Stimulated activated CD8-positive, alpha-beta memory T cell treated with anti-CD3 and anti-CD28 coated beads, Interleukin-15, amount 100 ng/mL, for 48 hours (primary cell): ENCODE measurements at places on chromosomes 3 and 15.

DNA sequence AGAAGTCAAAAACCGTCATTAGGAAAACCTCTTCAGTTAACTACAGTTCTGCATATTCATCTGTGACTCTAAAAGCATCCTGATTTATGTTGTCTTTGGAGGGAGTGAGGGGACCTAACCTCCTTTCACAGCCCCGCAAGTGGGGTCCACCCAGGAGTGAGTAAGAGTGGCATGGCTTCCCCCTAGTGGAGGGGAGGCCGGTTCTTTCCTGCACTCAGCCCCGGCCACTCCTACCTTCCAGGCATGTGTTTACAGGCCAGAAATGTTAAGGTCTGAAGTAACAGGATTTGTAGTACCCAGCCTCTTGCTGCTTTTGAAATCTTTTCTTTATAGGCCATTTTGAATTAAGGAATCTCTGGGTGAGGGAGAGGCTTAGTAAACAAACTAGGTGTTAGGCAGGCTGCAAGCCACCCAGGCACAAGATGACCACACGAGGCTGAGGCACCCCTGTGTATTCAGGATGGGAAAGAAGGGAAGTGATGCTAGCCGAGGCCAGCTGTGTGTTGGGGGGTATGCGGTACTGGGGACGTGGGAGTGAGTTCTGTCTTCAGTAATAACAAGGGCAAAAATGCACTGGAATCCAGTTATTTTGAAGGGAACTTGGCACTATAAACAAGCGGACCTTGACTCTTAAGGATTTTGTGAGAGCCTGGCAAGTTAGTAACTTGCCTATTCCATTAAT, 50.5 kb downstream of the CTDSPL start:
- no peak for DNase-seq

GRCh38 chr15:63381301-63382204, at the start of gene CA12:
TSS of gene CA12 (minus strand) at chr15:63381846. CDS start at chr15:63381720, 126 bp downstream.
- DNase-seq, result no peak

GRCh38 chr15:90990446-90990845, 3.9 kb downstream of the PRC1 start:
- no peak for DNase-seq

DNA sequence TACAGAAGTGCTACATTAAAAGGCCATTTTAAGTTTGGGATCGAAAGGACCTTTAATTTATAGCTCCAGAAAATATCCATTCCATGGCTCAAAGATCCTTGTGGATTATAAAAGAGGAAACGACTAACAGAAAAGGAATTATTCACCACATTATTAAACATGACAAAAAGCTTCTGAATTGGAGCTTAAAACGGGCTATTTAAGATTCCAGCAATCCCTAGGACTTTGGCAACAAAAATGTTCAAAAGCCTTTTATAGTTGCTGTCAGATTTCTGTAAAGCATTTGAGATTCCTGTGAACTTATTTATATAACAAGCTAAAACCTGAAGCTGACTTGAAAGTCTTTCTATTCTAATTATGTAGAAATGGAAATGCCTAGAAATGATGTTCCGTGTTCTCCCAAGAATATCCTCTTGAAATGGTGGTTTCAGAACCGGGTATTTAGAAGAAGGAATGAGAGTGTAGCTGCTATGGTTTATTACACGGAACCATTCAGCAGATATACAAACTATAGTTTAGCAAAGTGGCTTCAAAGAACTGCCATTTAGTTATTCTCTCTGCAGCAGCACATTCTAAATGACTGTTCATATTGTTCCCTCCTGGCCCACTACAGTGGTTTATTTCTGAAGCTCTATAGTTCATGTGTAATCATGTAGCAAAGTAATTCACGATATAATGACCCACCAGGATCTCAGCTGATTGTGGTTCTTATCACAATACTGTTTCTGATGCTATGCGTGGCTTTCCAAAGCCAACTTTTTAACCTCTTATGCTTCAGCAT, 961.7 kb downstream of the FHIT start:
- no peak for DNase-seq

DNA sequence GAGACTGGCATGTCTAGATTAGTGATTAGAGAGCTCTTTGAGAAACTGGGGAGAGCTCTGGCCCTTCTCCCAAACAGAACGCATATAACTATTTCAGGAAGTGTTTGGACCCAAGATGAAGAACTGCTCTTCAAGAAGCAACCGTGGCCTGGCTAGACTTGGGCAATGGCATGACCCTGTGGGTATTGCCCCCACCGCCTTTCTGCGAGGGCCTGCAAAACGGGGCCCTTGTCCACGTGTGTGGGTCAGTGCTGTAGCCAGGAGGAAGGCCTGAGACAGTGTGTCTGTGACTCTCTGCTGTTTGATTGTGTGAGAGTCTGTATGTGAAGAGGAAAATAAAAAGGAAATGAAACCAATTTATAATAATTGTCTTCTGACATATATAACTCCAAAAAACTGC, 42.5 kb downstream of the EEFSEC start:
- no peak for DNase-seq

DNA sequence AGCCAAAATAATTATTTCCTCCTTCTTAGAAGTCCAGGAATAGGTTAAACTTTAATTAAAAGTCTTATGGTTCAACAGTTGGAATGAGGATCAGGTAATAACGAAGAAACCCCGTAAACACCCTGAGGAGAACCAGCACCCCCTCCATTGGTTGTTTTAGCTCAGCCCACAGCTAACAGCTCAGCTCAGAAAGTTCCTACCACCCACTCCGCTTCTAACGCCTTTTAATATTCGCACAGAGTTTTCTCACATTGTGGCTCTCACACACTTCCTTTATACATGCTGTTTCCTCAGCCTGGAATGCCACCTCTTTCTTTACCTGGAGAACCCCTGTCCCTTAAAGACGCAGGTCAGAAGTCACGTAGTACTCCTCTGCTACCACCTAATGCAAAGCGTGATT, 17.0 kb downstream of the CX3CR1 start:
- DNase-seq, result no peak

GRCh38 chr15:28133281-28133680, 34.2 kb upstream of the OCA2 start:
- DNase-seq, result no peak

DNA sequence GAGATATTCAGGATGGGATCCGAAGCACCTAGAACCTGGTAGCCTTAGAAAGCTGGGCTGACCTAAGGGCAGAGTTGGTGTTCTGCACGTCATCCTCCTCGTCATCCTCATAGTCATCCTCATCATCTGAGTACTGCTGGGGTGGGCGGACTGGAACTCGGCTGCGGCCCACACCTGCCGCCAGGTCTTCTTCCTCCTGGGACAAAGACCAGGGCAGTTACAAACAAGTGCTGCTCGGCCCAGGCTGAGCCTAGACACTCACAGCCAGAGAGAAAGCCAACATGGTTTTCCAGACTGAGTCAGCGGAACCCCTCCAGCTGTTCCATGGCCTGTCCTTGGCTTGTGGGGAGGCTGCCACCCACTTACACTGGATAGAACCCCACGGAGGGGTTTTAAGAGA, 40.5 kb downstream of the SEMA3G start:
- no peak for DNase-seq

DNA sequence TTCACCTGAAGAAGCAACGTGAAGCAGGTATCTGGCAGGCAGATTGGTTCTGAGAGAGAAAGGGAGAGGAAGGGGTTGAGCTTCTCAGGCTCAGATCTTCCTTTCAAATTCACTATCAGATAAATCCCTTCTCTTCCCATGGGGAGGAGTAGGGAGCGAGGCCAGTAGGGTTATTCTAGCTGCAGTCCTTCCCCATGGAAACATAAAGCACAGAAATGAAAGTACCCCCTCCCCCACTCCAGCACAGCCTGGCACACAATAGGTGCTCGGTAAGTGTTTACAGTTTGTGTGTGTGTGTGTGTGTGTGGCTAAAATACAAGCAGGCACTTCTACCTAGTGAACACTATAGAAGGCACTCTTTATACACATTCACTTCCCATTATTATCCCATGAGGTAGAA, 20.8 kb upstream of the VPS8 start:
- no peak for DNase-seq

- DNase-seq, result no peak
These were observed 163.7 kb downstream of the TCF12 start for GRCh38 chr15:57082054-57082728.

DNA sequence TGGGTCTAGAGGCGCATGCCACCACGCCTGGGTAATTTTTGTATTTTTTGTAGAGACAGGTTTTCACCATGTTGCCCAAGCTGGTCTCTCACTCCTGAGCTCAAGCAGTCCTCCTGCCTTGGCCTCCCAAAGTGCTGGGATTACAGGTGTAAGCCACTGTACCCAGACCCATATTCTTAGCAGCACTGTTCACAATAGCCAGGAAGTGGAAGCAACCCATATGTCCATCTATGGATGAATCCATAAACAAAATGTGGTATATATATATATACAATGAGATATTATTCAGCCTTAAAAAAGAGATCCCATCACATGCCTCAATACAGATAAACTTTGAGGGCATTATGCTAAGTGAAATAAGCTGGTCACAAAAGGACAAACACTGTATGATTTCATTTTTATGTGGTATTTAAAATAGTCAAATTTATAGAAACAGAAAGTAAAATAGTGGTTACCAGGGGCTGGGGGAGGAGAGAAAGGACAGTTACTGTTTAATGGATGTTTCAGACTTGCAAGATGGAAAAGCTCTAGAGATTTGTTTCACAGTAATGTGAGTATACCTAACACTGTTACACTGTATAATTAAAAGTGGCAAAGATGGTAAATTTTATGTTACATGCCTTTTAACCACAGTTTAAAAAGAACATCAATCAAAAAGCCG, 35.7 kb upstream of the GRAMD1C start:
- no peak for DNase-seq

DNA sequence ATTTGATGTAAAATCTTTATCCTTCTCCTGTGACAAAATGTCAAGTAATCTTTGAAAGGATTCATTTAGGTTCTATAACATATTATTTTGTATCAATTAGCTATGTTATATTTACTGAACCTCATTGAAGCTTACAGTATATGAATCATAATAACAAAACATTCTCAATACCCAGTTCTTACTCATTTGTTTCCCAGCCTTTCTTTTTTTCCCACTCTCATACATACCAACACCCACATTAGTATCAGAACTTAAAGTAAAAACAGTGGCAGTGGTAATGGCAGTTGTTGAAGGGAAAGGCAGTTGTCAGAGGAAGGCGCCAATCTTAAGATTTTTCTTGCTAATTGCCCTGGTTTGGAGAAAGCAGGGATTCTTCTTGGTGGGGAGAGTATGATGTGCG, 33.2 kb upstream of the TRPC1 start:
- DNase-seq, result no peak

GRCh38 chr3:11580645-11581044, 63.1 kb downstream of the VGLL4 start:
- DNase-seq, result no peak

GRCh38 chr3:34212656-34213055, 414.2 kb downstream of the PDCD6IP start:
- DNase-seq, result no peak

DNA sequence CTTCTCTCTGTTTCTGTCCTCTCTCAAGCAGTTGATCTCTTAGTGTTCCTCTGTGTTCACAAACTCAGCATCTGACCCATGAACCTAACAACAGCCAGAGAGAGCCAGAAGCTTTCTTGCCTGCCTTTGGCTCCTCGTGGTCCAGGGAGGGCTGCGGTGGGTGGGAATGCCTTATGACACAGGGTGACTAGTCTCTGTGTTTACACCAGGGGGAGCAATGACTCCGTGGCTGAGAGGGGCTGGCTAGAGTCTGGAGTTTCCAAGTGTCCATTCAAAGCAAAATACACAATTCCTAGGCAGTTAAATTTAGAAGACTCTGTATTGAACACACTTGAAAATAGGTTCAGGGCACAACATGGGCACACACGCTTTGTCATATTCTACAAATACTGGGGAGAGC, 370.0 kb upstream of the FRG2C start:
- DNase-seq, result no peak

- DNase-seq, result no peak
These were observed 7.4 kb downstream of the CCDC174 start for GRCh38 chr3:14658978-14659377.

- DNase-seq, result no peak
These were observed 29.9 kb upstream of the RAB11A start for GRCh38 chr15:65839354-65839901.

DNA sequence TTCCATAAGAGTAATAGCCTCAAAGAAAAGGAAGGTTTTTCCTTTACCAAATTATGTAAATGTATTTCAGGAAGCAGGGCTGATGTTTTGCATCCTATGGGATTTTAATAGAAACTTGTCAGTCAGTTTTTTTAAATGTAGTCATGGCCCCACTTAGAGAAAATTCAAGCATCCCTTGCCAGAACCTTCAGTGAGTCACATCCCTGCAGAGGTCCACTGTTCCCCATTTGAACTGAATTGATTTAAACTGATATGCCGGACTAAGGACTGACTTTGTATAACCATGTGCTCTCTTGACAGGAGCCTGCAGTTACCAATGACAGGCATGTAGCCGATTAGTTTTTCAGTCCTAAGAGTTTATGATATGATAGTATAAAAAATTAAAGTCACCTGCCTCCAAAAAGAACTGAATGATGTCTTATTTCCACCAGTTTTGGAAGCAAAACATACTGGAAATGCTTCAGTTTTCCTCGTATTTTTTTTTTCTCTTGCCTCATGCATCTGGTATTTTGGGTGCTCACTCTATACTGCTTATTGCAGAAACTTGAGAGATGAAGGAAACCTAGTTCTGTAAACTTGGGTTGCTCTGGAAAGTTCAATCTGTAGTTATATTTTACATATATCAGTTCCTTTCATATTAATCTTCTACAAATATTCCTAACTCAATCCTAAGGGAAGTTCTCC, 30.7 kb downstream of the LRTM1 start:
- DNase-seq, result no peak
